Right ventricle myocardium superior (tissue), 1 donor: ENCODE measurements at places on chromosomes 12 and 14.

GRCh38 chr12:31477687-31478086, 113.2 kb downstream of the DENND5B start:
- no peak for DNase-seq

DNA sequence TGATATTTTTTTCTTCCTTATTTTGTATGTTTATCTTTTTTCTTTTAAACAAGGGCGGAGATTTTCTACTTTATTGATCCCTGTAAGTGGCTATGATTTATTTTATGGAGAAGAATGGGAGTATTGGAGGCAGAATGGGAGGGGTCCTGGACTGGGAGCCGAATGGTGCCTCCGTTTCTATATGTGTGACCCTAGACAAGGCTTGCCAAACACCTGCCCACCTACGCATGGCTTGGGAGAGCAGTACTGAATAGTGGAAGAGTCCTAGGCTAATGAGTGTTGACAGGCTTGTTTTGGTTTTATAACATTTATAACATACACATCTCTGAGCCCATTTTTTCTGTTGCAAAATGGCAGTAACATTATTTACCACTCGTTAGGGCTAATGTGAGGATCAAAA, 29.0 kb downstream of the STK38L start:
- DNase-seq: no peak

- DNase-seq: no peak
These were observed 1.8 kb downstream of the B3GNT4 start for GRCh38 chr12:122205053-122205925.

- no peak for DNase-seq
These were observed 1.6 kb downstream of the AGAP2 start for GRCh38 chr12:57736741-57737466.

DNA sequence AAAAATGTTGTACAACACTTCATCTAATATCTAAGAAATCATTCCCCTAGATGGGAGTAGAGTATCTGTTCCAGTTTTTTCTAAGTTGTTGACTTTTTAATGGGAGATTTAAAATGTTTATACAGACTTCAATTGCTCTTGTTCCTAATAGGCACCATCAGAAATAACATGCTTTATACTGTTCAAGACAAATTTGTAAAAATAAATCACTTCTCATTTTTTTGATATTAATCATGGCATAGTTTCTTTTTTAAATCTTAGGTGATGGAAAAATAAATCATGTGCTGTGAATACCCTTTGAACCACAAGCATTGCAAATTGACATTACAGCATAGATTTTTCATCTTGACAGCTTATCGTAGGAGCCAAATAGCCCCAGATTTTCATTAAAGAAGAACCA, 473.5 kb upstream of the MGAT4C start:
- DNase-seq: no peak

- DNase-seq: no peak
These were observed 12.1 kb upstream of the BMP4 start for GRCh38 chr14:53968726-53969125.

DNA sequence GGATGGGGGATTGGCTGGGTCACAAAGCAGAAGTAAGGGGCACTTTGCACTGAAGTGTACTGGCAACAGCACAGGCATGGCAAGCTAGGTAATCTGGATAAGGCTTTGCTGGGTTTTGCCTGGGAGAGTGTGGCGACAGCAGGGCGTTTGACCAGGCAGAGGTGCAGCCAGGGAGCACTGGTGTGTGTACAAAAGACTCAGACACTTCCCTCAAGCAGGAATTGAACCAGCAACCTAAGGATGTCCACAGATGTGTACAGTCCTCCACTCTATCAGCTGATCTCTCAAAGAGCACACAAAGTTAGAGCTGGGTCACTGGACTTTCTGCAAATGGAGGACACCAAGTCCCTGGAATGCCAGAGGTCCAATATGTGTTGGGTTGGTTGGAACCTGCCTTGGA, 15.4 kb upstream of the RNASE4 start:
- no peak for DNase-seq

- DNase-seq: no peak
These were observed 141.3 kb downstream of the SMOC1 start for GRCh38 chr14:70020352-70021170.

- DNase-seq: no peak
These were observed 3.7 kb upstream of the CAMKK2 start for GRCh38 chr12:121300083-121300819.

DNA sequence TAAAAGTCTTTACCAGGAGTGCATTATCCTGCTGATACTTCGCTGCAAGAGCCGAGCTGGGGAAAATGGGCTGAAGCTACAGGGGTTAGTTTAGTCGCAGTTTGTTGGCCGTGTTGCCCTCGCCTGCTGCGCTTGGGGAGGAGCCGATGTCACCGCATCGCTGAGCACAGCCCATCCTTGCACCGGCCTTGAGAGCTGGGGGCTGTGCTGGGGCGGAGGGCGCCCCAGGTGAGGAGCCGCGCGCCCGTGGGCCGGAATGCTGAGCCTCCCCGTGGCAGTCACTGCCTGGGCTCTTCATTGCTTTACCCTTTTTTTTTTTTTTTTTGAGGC, 50.0 kb downstream of the ADGRD1 start:
- no peak for DNase-seq

DNA sequence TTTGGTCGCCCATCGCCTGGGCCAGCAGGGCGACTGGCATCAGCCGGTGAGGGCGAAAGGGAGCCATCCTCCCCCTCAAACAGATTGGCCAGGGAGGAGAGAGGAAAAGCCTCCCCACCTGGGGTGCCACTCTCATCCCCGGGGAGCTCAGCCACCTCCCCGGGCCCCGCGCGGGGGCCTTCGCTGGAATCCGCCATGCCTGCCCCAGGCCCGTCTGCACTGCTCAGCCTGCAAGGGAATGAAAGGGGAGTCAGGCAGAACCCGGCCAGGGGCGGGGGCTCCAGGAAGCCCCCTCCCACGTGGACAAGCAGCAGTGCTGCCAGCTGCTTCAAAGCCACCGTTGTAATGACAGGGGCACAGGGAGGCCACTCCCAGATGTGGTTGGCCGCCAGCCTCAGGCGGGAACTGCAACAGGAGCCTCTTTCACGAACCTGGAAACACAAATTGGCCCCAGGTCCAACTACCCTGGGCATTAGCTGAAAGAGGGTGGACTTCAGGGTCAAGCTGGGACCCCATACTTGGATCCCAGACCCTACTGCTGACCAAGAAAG, 18.5 kb downstream of the TRPV4 start:
- no peak for DNase-seq

GRCh38 chr14:76498976-76499375, 123.0 kb downstream of the ESRRB start:
- no peak for DNase-seq

- DNase-seq: no peak
These were observed 58.8 kb downstream of the TMEM30B start for GRCh38 chr14:61222388-61222787.

DNA sequence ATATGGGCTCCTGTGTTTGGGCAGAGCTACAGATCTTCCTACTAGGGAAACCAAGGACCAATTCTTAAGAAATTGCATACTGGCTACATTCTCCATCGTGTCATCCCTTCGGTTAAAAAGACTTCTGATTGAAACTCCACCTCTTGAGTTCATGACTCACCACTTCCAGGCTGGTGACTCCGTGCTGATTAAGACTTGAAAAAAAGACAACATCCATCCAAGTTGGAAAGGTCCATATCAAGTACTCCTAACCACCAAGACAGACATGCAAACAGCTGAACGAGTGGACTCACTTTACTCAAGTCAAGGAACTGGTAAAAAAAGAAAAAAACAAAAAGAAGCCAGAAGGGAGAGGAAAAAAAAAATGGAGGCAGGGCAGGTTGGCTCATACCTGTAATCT, 63.4 kb downstream of the APOBEC1 start:
- DNase-seq: no peak

DNA sequence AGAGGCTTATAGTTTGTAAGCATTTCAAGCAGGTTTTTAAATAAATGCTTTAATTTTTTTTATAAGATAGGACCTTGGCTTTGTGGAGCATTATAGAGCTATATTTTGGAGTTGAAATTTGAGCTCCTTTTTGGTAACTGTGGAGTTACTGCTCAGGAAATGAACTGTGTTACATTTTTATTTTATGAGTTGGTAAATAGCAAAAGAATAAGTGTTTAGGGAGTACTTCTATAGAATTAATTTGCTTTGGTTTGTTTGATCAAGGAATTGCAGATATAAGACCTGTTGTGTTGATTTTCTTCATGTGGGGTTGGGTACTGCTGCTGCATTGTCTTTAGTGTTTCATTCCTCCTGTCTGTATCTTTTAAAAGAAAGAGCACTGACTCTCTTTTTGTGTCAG, 3.5 kb downstream of the ATP2A2 start:
- no peak for DNase-seq

GRCh38 chr12:45543887-45544286, 185.6 kb upstream of the ARID2 start:
- DNase-seq: no peak

GRCh38 chr14:72776701-72777261, 117.1 kb downstream of the DPF3 start:
- no peak for DNase-seq

DNA sequence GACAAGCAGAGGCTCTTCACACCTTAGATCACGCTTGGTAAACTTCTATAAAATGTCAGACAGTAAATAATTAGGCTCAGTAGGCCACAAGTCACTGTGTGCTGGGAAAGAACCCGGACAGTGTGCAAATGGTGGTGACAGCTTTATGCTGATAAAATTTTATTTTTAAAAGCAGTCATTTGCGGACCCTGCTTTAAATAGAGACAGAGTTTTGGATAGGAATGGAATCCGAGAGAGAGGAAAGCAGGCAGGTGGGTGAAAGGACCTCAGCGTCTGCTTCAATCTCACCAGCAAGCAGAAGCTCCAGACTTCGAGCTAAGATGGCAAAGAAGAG, 21.4 kb downstream of the ANKLE2 start:
- no peak for DNase-seq

- no peak for DNase-seq
These were observed 337.4 kb upstream of the RGS6 start for GRCh38 chr14:71594821-71595220.

DNA sequence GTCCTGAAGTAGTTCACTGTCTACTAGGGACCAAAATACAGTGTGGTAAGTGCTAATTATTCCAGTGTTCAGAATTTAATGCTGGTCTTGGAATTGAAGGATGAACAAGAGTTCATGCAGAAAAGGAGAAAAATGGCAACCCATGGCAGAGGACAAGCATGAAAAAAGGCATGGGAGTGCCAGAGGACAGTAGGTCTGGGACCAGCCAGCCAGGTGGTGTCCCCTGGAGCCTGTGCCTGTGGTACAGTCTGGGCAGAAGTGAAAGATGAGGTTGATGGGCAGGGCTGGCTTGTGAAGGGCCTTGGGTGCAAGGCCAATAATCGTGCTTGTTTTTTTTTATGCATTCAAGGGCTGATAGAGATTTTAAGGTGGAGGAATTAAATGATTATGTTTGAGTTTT, 21.0 kb downstream of the C12orf75 start:
- DNase-seq: no peak

- DNase-seq: no peak
These were observed 175.8 kb upstream of the TMEM132C start for GRCh38 chr12:128091101-128091720.

GRCh38 chr14:51369814-51370213, 129.8 kb downstream of the TMX1 start:
- no peak for DNase-seq

GRCh38 chr12:25286837-25287236, 36.1 kb upstream of the KRAS start:
- DNase-seq: no peak

GRCh38 chr12:70305794-70306193, 60.3 kb upstream of the KCNMB4 start:
- DNase-seq: no peak

DNA sequence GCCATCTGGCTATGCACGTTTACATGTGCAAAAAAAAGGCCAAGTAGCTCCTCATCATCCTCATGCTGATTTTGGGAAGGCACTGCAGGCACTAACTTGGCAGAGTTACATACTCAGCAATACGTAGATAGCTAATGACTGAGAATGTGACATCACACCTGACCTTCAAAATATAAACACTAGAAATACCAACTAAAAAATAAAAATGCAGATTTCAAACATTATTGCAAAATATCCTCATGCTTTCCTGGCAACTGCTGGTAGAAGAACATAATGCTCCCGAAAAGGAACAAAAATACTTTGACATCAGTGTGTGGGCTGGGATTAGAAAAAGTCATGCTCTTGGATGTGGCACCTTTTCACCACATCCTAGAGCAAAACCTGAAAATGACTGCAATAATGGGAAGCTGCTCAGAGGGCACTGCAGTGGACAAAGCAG, 153.2 kb upstream of the ABCD2 start:
- no peak for DNase-seq

GRCh38 chr14:67396381-67396970, 15.5 kb downstream of the PLEK2 start:
- no peak for DNase-seq

DNA sequence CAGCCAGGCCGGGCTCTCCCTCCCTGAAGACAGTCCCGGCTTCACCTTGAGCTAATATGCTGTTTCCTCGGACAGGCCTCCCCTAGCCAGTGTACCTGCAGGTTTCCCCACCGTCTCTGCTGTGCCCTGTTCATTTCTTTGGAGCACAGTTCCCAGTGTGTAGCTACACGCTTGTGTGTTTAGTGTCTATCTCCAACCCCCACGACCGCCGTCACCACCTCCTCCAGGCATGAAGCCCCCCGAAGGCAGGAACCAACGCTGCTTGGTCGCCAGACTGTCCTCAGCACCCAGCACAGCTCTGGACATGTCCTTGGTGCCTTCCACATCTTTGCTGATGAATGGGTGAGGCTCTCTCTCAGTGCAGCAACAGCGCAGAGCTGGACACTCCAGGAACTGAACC, 26.2 kb upstream of the PLEKHG6 start:
- no peak for DNase-seq

GRCh38 chr14:55430024-55430690, 10.3 kb downstream of the TBPL2 start:
- no peak for DNase-seq

GRCh38 chr12:90102957-90103652, 394.5 kb upstream of the ATP2B1 start:
- DNase-seq: no peak

- DNase-seq: peak; percentile 74
These were observed 59.3 kb upstream of the VASH1 start for GRCh38 chr14:76701981-76702380.

DNA sequence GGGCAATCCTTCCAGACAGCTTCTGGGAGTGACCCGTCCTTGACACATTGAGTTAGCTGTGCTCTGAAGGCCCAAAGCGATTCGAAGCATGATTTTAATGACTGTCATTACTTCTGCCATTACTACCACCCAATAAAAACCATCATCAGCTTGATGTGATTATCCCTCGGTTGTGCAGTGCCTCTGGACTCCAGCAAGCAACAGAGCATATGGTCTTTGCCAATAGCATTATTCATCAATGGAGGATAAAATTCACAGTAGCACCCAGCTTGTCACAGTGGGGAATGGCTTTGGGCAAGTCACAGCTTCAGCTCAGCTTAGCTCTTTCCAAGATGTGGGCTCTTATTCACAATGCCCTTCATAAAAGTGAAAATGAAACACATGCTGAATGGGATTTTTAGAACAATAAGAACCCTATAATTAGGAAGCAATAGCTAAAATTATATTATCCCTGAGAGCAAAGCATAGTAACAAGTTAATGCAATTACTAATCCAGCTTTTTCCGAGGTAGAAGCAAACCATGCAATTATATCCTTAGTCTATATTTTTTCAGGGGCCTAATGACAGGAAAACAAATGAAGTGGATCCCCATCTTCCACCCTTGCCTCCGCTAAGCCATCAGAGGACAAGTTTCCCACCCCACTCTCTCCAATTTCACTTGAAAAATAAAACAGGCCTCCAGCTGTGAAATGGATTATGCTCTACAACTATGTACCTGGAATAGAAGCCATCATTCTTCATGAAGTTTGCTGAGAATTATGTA, 163.0 kb upstream of the EEA1 start:
- DNase-seq: no peak
